ENCODE measurements at places on chromosomes 16 and 17. TPM values are rescaled to one million over a fixed set of nuclear protein-coding genes. Genes with fewer than 3 reads are reported as not detected.

DYNLRB2 gene
- total RNA-seq, result not detected

PIPOX gene
- total RNA-seq, result 1.2 TPM

BRIP1 gene
- 19.9 TPM for total RNA-seq

MFSD6L gene
- total RNA-seq, result 0.14 TPM

AOC2 gene
- 4.2 TPM for total RNA-seq

DNA sequence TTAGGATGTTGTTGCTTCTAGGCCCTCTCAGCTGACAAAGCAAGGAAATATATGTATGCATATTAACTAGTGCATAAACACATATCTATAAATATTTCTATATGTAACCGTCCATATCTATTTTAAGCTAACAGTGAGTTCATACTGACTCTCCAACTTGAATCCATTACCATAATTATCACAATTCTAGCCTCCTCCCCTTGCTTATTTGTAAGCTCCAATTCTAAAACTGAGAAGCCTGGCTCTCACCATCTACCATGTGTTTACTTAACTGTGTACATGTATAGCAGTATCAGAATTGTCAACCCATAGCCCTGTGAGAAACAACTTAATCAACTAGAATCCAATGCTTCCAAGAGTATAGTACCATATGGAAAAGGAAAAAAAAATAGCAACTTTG lies 5.1 kb downstream of the ABCC12 start:
- H3K4me1 ChIP-seq, result no peaks in the 10 kb centered on the region
- peaks cover 27% of the 10 kb centered on the region for H3K27me3 ChIP-seq
- no peaks in the 10 kb centered on the region for H3K36me3 ChIP-seq
- no peak overlapping the region for H3K4me3 ChIP-seq
- no peak for DNase-seq
- no peak overlapping the region for H3K27ac ChIP-seq

DNA sequence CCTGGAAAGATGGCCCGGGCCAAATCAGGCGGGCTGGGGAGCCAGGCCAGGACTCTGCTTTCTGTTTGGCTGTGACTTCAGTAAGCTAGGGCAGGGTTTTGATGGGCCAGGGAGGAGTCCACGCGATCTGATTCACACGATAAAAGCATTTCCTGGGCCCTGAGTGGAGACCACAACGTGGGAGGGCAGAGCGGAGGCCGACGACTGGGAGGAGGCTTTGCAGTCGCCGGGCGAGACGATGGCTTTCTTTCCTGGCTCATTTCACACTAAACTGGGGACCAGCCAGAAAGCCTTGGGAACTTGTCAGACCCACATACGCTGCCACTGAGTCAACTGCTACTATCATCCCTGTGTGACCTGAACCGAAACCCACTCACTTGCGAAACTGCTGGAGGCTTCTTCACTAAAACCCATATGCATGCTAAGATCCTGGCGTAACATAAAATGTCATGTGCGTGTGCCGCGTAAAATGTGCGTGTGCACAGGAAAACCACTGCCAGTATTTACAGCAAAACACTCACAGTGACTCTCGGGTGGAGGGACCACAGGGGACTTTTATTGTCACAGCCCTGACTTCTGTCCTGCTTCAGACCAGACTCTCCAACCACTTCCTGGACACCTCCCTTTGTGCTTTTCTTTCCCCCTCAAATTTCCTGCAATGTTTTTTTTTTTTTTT lies 14.2 kb upstream of the RHBDF2 start:
- H3K4me1 ChIP-seq, result peaks cover 62% of the 10 kb centered on the region
- H3K27me3 ChIP-seq, result no peaks in the 10 kb centered on the region
- H3K27ac ChIP-seq, result peak overlapping the region; percentile 97
- DNase-seq, result peak; percentile 95
- peak overlapping the region; percentile 76 for H3K4me3 ChIP-seq

DNA sequence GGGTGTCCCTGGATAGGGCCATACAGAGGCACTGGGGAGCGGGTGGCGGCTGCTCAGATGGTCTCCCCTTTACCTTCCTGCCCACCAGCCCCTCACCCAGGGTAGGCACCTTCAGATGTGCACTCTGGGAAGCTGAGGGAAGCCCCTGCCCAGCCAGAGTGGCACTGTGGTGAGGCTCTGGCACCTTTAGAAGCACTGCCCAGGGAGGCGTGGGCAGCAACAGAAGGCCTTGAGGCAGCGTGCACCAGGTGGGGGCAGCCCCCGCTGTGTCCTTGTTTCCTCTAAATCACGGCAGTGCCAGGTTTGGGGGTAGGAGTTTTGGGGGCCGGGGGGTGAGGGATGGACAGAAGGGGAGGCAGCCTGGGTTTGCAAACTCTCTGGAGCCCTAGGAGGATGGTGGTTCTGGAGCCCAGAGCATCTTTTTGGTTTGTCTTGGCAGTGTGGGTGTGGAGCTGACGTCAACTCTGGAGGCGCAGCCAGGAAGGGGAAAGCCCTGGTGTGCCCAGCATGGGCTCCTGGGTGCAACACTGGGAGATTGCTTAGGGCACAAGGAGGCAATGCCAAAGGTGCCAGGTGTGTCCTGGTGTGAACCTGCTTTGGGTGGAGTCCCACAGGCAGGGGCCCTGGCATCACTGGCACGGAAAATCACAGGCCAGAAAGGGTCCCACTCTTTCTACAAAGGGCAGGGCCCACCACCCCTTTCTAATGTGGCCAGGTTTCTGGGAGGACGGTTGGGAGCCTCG lies 23.1 kb upstream of the CDC42EP4 start:
- H3K4me1 ChIP-seq, result no peaks in the 10 kb centered on the region
- H3K4me3 ChIP-seq, result no peak overlapping the region
- no peak overlapping the region for H3K27ac ChIP-seq
- DNase-seq, result no peak

GRCh38 chr16:57277586-57277985 lies 6.9 kb downstream of the PLLP start:
- H3K4me3 ChIP-seq, result peak overlapping the region; percentile 73
- H3K27ac ChIP-seq, result peak overlapping the region; percentile 39
- peaks cover 16% of the 10 kb centered on the region for H3K27me3 ChIP-seq
- H3K36me3 ChIP-seq, result no peaks in the 10 kb centered on the region
- H3K4me1 ChIP-seq, result peaks cover 26% of the 10 kb centered on the region
- DNase-seq, result peak; percentile 88

DNA sequence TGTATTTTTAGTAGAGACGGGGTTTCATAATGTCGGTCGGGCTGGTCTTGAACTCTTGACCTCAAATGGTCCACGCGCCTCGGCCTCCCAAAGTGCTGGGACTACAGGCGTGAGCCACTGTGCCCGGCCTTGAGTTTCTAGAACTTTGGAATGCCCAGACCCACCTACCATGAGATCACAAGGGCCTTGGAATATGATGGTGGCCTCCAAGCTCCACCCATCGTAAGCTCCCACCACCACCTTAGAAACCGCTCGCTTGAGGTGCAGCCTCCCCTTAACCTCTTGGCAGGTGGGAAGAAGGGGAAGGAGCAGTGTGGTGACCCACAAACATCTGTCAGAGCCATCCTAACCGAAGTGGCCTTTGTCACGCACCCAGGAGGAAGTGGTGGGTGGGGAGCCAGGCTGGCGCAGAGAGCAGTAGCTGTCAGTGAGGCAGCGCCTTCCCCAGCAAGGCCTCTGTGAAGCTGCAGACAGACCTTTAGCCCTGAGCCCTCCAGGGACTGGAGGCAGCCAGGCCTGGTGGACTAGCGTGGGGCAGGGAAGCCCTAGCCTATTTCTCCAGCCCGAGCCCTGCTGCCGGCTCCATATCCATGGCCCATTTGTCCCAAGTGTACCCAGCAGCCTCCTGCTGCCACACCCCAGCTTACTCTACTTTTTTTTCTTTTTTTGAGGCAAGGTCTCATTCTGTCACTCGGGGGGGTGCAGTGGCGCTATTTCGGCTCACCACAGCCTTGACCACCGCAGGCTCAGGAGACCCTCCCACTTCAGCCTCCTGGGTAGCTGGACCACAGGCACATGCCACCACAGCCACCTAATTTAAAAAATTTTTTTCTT lies 13.1 kb upstream of the SEPHS2 start:
- H3K27me3 ChIP-seq, result no peaks in the 10 kb centered on the region
- peaks cover 68% of the 10 kb centered on the region for H3K4me1 ChIP-seq
- peak overlapping the region; percentile 95 for H3K27ac ChIP-seq
- peak; percentile 96 for DNase-seq
- H3K36me3 ChIP-seq, result peaks cover 2% of the 10 kb centered on the region

- H3K4me1 ChIP-seq, result peaks cover 17% of the 10 kb centered on the region
- no peak overlapping the region for H3K27ac ChIP-seq
- no peaks in the 10 kb centered on the region for H3K27me3 ChIP-seq
- H3K36me3 ChIP-seq, result peaks cover 6% of the 10 kb centered on the region
- DNase-seq, result no peak
These were observed 39.1 kb downstream of the PSME3IP1 start for GRCh38 chr16:57146735-57147134.

DNA sequence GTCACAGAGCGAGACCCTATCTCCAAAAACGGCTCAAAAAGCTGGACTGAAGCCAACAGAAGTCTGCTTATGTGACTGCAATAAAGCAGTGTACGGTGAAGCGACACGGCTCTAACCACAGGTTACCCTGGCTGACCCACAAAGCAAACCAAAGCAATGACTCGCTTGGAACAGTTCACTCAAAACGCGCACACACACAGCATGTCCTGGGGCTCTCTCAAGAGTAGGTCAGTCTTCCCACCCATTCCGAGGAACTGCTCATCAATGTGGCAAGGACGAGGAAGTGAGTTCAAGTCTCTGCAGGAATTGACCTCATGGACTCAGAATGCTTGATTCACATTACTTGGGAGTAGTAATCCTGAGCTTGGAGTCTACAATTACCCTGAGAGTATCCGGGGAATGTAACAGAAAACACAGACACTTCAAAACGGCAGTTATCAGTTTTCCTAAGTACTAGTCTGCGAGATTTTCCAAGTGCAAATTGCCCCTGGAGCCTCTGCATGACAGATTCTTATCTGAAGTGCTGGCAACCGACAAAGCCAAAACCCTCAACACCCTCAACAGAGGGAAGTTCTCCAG lies 25.4 kb downstream of the PELP1 start:
- H3K27ac ChIP-seq, result peak overlapping the region; percentile 65
- no peaks in the 10 kb centered on the region for H3K27me3 ChIP-seq
- no peak overlapping the region for H3K4me3 ChIP-seq
- H3K4me1 ChIP-seq, result peaks cover 17% of the 10 kb centered on the region
- H3K36me3 ChIP-seq, result peaks cover 61% of the 10 kb centered on the region

- H3K27ac ChIP-seq, result no peak overlapping the region
- no peak for DNase-seq
- no peaks in the 10 kb centered on the region for H3K27me3 ChIP-seq
- no peaks in the 10 kb centered on the region for H3K36me3 ChIP-seq
- H3K4me1 ChIP-seq, result peaks cover 13% of the 10 kb centered on the region
- H3K4me3 ChIP-seq, result no peak overlapping the region
These were observed 32.5 kb upstream of the DHRS7B start for GRCh38 chr17:21094298-21094704.

DNA sequence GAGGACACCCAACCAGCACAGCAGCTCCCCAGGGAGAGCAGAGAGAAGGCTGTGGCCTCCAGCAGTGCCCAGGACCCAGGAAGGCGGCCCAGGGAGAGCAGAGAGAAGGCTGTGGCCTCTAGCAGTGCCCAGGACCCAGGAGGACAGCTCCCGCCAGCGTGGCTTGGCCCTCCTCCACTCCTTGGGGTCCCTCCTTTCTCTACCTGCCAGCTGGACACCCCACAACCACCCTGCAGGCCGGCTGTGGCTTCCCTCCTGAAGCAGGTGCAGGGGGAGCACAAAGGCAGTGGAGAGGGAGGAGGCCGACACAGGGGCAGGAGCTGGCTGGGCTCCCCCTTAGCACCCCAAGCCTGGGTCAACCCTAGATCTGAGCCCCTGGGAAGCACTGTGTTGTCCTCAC lies 54.1 kb upstream of the FASN start:
- DNase-seq, result no peak
- H3K4me1 ChIP-seq, result peaks cover 5% of the 10 kb centered on the region
- no peaks in the 10 kb centered on the region for H3K27me3 ChIP-seq

DNA sequence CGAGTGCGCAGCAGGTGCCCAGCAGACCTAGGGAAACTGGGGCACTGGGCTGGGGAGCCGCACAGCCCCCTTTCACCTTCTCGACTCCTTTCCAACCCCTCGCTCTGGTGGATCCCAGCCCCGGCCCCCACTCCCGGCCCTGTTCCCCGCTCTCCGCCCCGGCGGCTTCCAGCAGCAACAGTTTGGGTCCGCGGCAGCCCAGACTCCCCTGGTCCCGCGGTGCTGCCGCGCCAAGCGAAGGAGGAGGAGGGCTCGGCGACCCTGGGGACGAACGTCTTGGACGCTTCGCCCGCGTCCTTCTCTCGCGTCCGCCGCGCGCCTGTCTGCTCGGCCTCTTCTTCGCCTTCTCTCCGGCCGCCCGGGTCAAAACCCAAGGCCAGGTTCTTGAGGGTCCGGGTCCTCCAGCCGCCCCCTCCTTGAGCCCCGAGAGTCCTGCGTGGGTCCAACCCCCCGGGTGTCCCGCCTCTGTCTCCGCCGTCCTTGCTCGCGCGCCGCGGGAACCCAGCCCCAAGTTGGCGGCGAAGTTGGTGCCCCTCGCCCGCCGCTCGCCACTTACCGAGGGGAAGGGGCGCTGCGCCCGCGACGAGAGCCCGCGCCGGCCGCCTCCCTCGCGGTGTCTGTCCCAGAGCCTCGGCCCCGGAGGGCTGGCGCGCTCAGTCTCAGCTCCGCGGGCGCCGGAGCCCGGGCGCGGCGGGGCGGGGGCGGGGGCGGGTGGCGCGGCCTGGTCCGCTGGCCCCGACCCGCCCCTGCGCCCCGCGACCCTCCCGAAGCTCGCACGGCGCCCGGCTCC lies 1.4 kb upstream of the GRIN2C start:
- H3K27me3 ChIP-seq, result peaks cover 47% of the 10 kb centered on the region
- no peak overlapping the region for H3K4me3 ChIP-seq
- no peak overlapping the region for H3K27ac ChIP-seq
- H3K4me1 ChIP-seq, result peaks cover 9% of the 10 kb centered on the region
- peak; percentile 65 for DNase-seq

DNA sequence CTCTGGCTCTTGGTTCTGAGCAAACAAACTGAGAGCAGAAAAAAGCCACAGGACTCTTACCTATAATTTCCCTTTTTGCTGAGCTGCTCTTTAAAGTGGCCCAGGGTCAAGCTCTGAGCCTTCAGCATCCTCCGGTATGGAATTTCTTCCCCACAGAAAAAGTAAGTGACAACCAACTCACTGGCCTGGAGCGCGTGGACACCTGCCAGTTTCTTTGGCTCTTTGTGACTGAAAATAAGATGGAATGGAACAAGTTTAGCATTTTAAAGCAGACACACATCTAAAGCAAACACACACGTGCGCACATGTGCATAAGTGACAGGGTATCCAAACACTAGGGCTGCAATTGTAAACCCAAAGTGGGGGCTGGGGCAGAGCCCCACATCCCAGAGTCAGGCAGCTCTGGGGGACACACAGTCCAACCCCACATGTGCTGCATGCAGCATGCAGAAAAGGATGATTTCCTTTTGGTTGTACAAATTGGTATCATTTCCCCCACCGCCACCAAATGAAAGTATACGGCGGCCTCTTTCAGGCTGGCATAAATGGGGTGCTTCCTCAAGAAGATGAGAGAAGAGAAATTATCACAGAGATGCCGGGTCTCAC lies 27.5 kb downstream of the AXIN2 start:
- H3K27ac ChIP-seq, result no peak overlapping the region
- peaks cover 40% of the 10 kb centered on the region for H3K36me3 ChIP-seq
- H3K4me3 ChIP-seq, result no peak overlapping the region
- no peak for DNase-seq
- peaks cover 10% of the 10 kb centered on the region for H3K27me3 ChIP-seq

GRCh38 chr17:17053446-17054379 lies 11.5 kb downstream of the MPRIP start:
- no peak overlapping the region for H3K4me3 ChIP-seq
- H3K27me3 ChIP-seq, result no peaks in the 10 kb centered on the region
- H3K4me1 ChIP-seq, result peaks cover 23% of the 10 kb centered on the region

- peak overlapping the region; percentile 23 for H3K4me3 ChIP-seq
- H3K36me3 ChIP-seq, result peaks cover 46% of the 10 kb centered on the region
- H3K4me1 ChIP-seq, result peaks cover 56% of the 10 kb centered on the region
- H3K27me3 ChIP-seq, result no peaks in the 10 kb centered on the region
- H3K27ac ChIP-seq, result peak overlapping the region; percentile 52
These were observed 27.9 kb downstream of the SMG6 start for GRCh38 chr17:2275722-2276121.
